ENCODE measurements at places on chromosomes 3 and 15. TPM values are rescaled to one million over a fixed set of nuclear protein-coding genes. Genes with fewer than 3 reads are reported as not detected.

GRCh38 chr3:191253089-191253799, 54.2 kb downstream of the OSTN start:
- no peak for DNase-seq

DNA sequence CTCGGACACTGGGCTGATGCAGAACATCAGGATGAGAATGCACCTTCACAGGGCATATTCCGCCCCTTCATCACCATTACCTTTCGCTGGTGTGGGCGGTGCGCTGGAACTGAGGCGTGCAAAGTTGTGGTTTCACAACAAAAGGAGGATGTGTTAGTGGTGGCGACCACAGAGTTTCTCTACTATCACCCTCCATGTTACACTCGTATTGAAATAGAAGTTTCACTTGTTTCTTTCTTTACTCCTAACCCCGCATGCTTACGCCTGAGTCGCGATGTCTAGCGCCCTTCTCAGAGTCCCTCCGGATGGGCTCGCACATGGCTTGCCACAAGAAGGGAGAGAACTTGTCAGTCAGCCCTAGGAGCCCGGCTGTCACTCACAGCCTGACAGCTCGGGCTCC, 148.7 kb downstream of the GABRB3 start:
- DNase-seq, result no peak

CCDC33 gene
- not detected for total RNA-seq

GRCh38 chr3:58535531-58536500, 1.2 kb downstream of the ACOX2 start:
- DNase-seq, result no peak

GRCh38 chr3:177451301-177451750, 254.0 kb upstream of the TBL1XR1 start:
- no peak for DNase-seq

DNA sequence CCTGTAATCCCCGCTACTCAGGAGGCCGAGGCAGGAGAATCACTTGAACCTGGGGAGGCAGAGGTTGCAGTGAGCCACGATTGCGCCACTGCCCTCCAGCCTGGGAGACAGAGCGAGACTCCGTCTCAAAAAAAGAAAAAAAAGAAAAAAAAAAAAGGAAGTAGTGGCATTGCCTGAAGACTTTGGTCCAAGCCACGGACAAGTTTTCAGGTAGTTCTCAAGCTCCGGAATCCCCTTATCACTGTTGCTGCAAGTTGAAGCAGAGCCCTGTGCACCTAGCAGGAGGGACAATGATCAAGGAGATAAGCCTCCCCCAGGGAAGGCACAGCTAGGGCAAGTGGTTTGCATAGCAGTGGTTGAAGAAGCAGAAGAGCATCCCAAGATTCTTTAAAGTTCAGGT, 97.6 kb downstream of the MEX3B start:
- DNase-seq, result no peak

TMCC1 gene
- total RNA-seq, result 11.4 TPM

- no peak for DNase-seq
Measured at GRCh38 chr3:76177610-76178009, 392.3 kb upstream of the ZNF717 start.

DNA sequence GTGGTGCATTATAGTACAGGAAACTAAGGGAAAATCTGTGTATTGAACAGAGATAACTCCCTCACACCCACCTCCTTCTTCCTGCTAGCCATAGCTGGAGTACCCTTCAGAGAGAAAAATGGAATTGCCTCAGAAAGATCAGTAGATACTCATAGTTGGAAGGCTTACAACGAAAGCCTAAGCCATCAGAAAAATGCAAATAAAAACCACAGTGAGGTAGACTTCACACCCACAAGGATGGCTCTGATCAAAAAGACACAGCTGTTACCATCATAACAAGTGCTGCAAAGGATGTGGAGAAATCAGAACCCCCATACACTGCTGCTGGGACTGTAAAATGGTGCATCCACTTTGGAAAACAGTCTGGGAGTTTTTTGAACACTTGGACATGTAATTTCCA, 7.4 kb upstream of the DLG1 start:
- no peak for DNase-seq
